ENCODE measurements at places on chromosomes 1 and 21. TPM values are rescaled to one million over a fixed set of nuclear protein-coding genes. Genes with fewer than 3 reads are reported as not detected.
A peak's percentile ranks its signal among the peaks of the same experiment; 100 is the strongest.

GRCh38 chr1:26005434-26006105 is 7.7 kb upstream of the PAFAH2 start:
- DNase-seq = peak; percentile 64

- DNase-seq = peak; percentile 57
Observed at GRCh38 chr1:238485912-238486209, 595.1 kb upstream of the ZP4 start.

- DNase-seq = peak; percentile 55
Observed at GRCh38 chr1:41678111-41678878, 193.8 kb upstream of the EDN2 start.

GRCh38 chr1:214718724-214719123 is 115.7 kb downstream of the CENPF start:
- no peak for DNase-seq

GRCh38 chr1:154176337-154176736 is 15.6 kb downstream of the TPM3 start:
- DNase-seq = peak; percentile 50

The SLC1A7 gene
- polyA plus RNA-seq = 0.40 TPM

The UMODL1 gene
- polyA plus RNA-seq = not detected

The TOR1AIP1 gene
- polyA plus RNA-seq = 60.7 TPM

The MAB21L3 gene
- polyA plus RNA-seq = not detected

The MROH9 gene
- polyA plus RNA-seq = not detected

The NLRP3 gene
- 0.86 TPM for polyA plus RNA-seq

The CYP4A11 gene
- 0.64 TPM for polyA plus RNA-seq

Data from muscle of arm (tissue), 14 donors.